Activated CD8-positive, alpha-beta memory T cell treated with anti-CD3 and anti-CD28 coated beads, Interleukin-2, amount 10 ng/mL, durations not matched to agents 7 days and 5 days (primary cell): ENCODE measurements at places on chromosomes 16 and 17. TPM values are rescaled to one million over a fixed set of nuclear protein-coding genes. Genes with fewer than 3 reads are reported as not detected.

DNA sequence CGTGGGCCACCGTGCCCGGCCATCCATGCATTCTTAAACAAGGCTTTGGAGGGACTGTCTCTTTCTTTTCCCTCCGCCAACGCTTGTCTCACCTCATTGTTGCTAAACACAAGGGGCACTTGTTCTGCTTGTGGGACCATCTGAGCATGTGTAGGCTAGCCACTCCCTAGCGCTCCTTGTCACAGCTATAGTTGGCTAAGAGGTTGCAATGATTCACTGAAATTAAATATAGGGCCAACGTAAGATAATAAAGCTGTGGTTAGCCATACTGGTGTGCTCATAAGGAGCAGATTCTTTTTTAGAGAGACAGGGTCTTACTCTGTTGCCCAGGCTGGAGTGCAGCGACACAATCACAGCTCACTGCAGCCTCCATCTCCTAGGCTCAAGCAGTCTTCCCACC lies 41.2 kb downstream of the KIAA0513 start:
- no peak overlapping the region for H3K4me3 ChIP-seq
- no peaks in the 10 kb centered on the region for H3K36me3 ChIP-seq
- no peak for DNase-seq
- no peaks in the 10 kb centered on the region for H3K27me3 ChIP-seq

- DNase-seq, result no peak
- H3K27ac ChIP-seq, result no peak overlapping the region
- H3K4me1 ChIP-seq, result no peaks in the 10 kb centered on the region
- H3K36me3 ChIP-seq, result no peaks in the 10 kb centered on the region
These were observed 120.3 kb downstream of the RBFOX3 start for GRCh38 chr17:79490530-79490929.

DBNDD1 gene
- not detected for total RNA-seq

NACA2 gene
- not detected for total RNA-seq

- H3K4me1 ChIP-seq, result peaks cover 26% of the 10 kb centered on the region
- H3K27ac ChIP-seq, result no peak overlapping the region
- no peak overlapping the region for H3K4me3 ChIP-seq
- peaks cover 7% of the 10 kb centered on the region for H3K36me3 ChIP-seq
These were observed 22.0 kb upstream of the NSMCE1 start for GRCh38 chr16:27290562-27290961.

SCARF1 gene
- 0.70 TPM for total RNA-seq

RNU2-1 gene
- total RNA-seq, result 7,603 TPM

DNA sequence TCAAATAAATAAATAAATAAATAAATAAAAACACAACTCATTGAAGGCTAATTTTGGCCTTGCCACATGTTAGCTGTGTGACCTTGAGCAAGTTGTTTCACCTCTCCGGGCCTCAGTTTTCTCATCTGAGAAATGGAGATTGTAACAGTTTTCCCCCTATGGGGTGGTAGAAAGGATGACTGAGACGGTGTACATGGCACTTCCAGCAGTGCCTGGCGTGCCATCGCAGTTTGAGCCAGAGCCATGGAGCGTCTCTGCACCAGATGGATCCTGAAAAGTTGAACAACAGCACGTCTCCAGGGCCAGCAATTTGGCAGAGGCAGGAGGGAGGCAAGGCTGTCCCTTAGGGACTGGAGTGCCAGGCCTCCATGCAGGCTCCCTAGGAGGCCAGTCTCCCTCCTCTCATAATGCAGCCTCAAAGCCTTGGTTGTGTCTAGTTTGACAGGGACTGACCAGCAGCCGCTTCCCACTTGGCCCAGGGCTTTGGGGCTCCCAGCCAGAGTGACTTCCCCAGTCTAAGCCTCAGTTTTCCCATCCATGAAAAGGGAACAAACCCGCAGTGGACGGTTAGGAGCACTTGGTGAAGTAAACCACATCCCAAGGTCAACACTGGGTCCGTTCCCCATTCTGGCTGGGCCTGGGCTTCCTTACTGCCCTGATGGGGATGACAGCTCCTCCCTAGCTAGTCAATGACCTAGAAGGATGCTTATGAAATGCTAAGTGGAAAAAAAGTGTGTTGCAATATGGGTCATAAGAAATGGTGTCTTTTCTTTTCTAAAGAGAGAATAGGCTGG lies 19.3 kb downstream of the SOCS1 start:
- peaks cover 54% of the 10 kb centered on the region for H3K4me1 ChIP-seq
- no peaks in the 10 kb centered on the region for H3K36me3 ChIP-seq
- H3K4me3 ChIP-seq, result no peak overlapping the region
- H3K27me3 ChIP-seq, result no peaks in the 10 kb centered on the region

DNA sequence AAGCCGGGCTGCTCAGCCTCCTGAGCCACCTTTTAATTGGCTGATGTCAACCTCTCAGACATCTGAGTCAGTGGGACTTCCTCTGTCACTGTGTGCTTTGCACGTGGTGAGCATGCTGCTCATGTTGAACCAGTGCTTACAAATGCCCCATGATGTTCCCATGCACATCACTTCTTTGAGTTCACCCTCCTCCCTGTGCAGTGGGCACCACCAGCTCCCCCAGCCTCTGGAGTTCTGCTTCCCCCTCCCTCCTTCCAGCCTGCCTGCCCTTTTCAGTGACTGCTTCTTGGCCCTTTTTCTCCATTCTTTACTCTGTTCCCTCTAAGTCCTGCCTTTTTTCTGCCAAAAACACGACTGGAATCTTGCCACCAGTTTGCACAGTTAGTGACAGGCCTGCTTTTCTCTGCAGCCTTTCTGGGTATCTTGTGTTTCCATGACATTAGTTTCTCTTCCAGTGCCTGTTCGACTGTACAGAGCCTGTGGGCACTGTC lies 41.6 kb downstream of the USP10 start:
- no peaks in the 10 kb centered on the region for H3K27me3 ChIP-seq
- H3K27ac ChIP-seq, result peak overlapping the region; percentile 16
- no peak overlapping the region for H3K4me3 ChIP-seq
- H3K4me1 ChIP-seq, result peaks cover 47% of the 10 kb centered on the region

GRCh38 chr16:24075931-24076716 lies 180.0 kb upstream of the CACNG3 start:
- peak; percentile 61 for DNase-seq
- peaks cover 34% of the 10 kb centered on the region for H3K4me1 ChIP-seq
- H3K27ac ChIP-seq, result no peak overlapping the region
- no peaks in the 10 kb centered on the region for H3K27me3 ChIP-seq
- H3K36me3 ChIP-seq, result peaks cover 9% of the 10 kb centered on the region
- no peak overlapping the region for H3K4me3 ChIP-seq

GRCh38 chr17:68085771-68086381 lies 50.3 kb downstream of the KPNA2 start:
- H3K4me3 ChIP-seq, result peak overlapping the region; percentile 61
- H3K27me3 ChIP-seq, result no peaks in the 10 kb centered on the region
- no peaks in the 10 kb centered on the region for H3K36me3 ChIP-seq

DNA sequence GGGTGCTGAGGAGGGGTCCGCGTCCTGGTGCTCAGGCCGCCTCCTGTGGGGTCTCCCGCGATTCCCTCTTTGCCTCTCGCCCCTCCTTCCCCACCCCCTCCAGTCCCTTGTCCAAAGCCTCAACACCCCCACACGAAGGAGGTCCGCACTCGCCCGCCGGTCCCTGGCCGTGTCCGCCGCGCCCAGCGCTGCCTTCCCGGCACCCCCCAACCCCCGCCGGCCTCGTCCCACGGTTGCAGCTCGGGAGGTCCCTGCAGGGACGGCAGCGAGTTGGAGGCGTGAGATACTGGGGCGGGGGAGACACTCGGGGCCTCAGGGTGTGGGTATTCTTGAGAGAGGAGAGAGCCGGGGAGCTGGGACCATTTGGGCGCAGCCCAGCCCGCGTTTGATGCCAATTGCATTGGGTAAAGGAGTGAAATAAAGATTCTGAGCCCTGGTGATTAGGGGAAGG lies 468 bp downstream of the FLYWCH2 start:
- H3K4me1 ChIP-seq, result peaks cover 17% of the 10 kb centered on the region
- peak overlapping the region; percentile 87 for H3K4me3 ChIP-seq
- H3K36me3 ChIP-seq, result peaks cover 1% of the 10 kb centered on the region

SLC9A5 gene
- 6.2 TPM for total RNA-seq

TERB1 gene
- total RNA-seq, result 0.47 TPM

GRCh38 chr17:50198026-50198669 lies 3.3 kb downstream of the COL1A1 start:
- peaks cover 44% of the 10 kb centered on the region for H3K27me3 ChIP-seq
- no peak overlapping the region for H3K27ac ChIP-seq
- peak; percentile 79 for DNase-seq

DNA sequence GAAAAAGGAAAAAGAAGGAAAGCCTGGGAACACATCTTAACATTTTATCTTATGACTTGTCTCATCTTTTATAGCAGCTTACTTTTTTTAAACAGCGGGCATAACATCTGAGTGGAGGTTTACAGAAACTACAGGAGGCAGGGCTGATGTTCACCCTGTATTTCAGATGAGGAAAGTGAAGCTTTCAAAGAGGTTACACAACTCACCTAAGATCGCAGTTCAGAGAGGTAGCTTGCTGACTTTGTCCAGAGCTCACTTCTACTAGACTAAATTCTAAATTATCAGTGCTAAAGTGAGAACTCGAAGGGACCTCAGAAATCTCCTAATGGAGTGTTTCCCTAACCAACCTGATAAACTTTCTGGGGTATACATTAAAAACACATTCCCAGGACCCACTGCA lies 3.7 kb downstream of the MBTD1 start:
- no peak for DNase-seq
- peaks cover 30% of the 10 kb centered on the region for H3K36me3 ChIP-seq
- H3K4me3 ChIP-seq, result no peak overlapping the region
- no peaks in the 10 kb centered on the region for H3K27me3 ChIP-seq
- peaks cover 46% of the 10 kb centered on the region for H3K4me1 ChIP-seq

DNA sequence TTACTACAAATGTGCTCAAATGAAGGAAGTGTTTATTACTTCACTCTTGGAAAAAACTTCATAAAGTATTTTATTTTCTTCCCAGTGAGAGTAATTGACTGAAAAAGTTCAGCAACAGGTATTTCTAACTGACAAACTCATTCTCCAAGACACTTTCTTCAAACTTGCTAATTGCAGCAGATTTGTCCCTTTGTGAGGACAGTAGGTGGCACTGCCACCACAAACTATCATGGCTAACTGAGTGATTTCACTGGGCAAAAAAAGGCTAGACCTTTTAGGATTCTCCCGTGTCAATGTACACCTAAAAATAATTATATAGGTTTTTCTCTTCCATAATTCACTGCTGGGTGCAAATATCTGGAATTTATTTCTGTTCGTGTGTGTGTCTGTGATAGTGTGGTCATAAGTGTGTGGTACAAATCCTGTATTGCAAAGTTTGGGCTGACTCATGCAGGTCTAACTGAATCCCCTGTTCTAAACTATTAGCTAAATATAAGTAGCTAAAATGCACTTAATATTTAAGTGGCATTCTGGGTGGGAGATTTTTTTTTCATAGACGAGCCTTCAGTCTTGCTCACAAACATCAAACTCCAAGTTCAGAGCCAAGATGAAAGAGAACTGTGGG lies 3.9 kb downstream of the HS3ST3A1 start:
- peaks cover 1% of the 10 kb centered on the region for H3K36me3 ChIP-seq
- H3K27ac ChIP-seq, result no peak overlapping the region
- H3K27me3 ChIP-seq, result peaks cover 55% of the 10 kb centered on the region
- DNase-seq, result peak; percentile 48
- H3K4me3 ChIP-seq, result no peak overlapping the region
- H3K4me1 ChIP-seq, result peaks cover 13% of the 10 kb centered on the region

GRCh38 chr17:4229627-4230541 lies 33.9 kb downstream of the ANKFY1 start:
- no peak overlapping the region for H3K4me3 ChIP-seq
- H3K27me3 ChIP-seq, result no peaks in the 10 kb centered on the region
- H3K36me3 ChIP-seq, result peaks cover 37% of the 10 kb centered on the region
- peaks cover 15% of the 10 kb centered on the region for H3K4me1 ChIP-seq
- H3K27ac ChIP-seq, result no peak overlapping the region

- no peaks in the 10 kb centered on the region for H3K36me3 ChIP-seq
- H3K27me3 ChIP-seq, result peaks cover 25% of the 10 kb centered on the region
- no peak overlapping the region for H3K27ac ChIP-seq
- no peak for DNase-seq
- no peak overlapping the region for H3K4me3 ChIP-seq
- no peaks in the 10 kb centered on the region for H3K4me1 ChIP-seq
These were observed 47.1 kb downstream of the SPACA3 start for GRCh38 chr17:33038740-33039139.

GRCh38 chr17:67074781-67075180 lies 30.4 kb downstream of the CACNG1 start:
- peaks cover 19% of the 10 kb centered on the region for H3K36me3 ChIP-seq
- no peak overlapping the region for H3K27ac ChIP-seq
- no peak overlapping the region for H3K4me3 ChIP-seq
- DNase-seq, result no peak

DNA sequence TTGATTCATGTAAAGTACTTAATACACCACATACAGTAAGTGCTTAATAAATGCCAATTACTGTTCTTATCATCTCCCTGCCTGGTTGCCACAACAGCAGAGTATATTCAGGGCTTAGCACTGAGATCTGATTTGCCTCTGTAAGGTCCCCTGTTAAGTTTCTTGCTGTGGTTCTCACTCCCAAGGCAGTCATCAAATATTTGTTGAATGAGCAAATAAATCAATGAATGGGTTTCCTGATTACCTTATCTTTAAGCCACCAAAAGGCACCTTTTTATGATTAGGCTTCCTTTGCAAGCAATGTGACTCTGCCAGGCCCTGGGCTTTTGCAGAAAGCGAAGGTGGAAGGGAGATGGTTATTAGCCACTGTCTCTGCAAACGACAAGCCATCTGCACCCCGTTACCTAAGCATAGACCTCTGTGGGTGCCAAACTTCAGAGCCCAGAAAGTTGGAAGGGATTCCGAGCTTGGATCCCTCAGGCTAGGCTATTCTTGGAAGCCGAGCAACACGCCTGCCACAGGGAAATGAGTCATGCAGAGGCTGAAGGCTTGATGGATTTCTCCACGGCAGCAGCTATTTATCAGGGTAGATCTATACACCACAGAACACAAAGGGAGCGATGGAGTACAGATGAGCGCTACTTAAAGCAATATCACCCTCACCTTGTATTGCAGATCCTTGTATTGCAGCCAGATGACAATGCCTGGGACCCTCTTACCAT lies 102.0 kb downstream of the GRIN2A start:
- H3K27ac ChIP-seq, result no peak overlapping the region
- no peaks in the 10 kb centered on the region for H3K27me3 ChIP-seq
- DNase-seq, result no peak

CXCL16 gene
- 0.70 TPM for total RNA-seq

- H3K27ac ChIP-seq, result peak within 1 kb of the TSS; percentile 89
- no peaks in the 10 kb centered on the region for H3K27me3 ChIP-seq
- H3K4me1 ChIP-seq, result peaks cover 52% of the 10 kb centered on the region
These were observed at the start of gene PSMD12 for GRCh38 chr17:67366193-67367157. Gene PSMD12 (minus strand): TSS chr17:67366577. CDS start chr17:67366519, 58 bp downstream.

DNA sequence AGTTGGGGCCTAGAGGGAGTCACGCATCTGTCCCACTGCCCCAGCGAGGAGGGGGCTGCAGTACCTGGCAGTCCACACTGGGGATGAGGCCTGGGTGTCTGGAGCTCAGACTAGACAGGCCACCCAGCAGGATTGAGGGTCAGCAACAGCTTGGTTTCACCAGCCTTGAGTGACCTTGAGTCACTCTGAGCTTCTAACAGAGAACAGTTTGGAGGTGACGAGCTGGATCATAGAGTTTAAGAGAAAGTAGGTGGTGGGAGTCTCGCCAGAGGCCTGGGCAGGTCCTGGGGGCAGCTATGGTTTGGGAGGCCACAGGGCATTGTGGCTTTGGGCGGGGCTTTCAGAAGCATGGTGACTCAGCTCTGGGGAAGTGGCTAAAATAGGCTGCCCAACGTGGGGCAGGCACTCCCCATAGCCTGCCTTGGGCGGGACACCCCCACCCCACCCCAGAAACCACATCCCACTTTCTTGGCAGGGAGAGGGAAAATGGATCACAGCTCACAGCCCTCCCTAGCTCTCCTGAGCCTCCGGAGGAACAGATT lies 20.5 kb downstream of the CDC42EP4 start:
- peaks cover 6% of the 10 kb centered on the region for H3K27me3 ChIP-seq
- peak; percentile 48 for DNase-seq
- no peaks in the 10 kb centered on the region for H3K36me3 ChIP-seq
- no peak overlapping the region for H3K4me3 ChIP-seq
- H3K4me1 ChIP-seq, result peaks cover 19% of the 10 kb centered on the region
- H3K27ac ChIP-seq, result peak overlapping the region; percentile 28

TMEM238L gene
- not detected for total RNA-seq
